CD4-positive, alpha-beta T cell treated with Interleukin-2 at 100 ng/mL for 4 hours (primary cell): ENCODE measurements at places on chromosomes 3 and 15.

- DNase-seq = peak; percentile 52
Observed at GRCh38 chr3:39126532-39127071, 19.1 kb downstream of the TTC21A start.

- DNase-seq = no peak
Observed at GRCh38 chr3:102741105-102741504, 306.3 kb downstream of the ZPLD1 start.

DNA sequence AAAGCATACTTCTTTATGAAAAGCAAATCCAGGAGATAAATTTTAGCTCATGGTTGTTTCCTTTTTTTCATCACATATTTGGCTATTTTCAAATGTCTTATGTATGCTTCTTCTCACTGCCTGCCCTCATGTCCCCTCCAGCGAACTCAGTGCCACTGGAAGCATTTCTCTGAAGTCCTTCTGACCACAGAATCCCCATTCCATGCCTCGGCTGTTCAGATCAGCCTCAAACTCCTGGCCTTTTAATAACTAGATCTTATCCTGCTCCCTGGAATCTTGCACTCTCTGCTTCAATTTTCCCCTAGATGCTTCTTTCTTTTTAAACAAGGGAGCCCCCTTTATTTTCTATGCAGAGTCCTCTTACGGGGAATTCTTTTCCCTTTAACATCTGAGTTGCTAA lies 10.1 kb downstream of the ETV5 start:
- no peak for DNase-seq

DNA sequence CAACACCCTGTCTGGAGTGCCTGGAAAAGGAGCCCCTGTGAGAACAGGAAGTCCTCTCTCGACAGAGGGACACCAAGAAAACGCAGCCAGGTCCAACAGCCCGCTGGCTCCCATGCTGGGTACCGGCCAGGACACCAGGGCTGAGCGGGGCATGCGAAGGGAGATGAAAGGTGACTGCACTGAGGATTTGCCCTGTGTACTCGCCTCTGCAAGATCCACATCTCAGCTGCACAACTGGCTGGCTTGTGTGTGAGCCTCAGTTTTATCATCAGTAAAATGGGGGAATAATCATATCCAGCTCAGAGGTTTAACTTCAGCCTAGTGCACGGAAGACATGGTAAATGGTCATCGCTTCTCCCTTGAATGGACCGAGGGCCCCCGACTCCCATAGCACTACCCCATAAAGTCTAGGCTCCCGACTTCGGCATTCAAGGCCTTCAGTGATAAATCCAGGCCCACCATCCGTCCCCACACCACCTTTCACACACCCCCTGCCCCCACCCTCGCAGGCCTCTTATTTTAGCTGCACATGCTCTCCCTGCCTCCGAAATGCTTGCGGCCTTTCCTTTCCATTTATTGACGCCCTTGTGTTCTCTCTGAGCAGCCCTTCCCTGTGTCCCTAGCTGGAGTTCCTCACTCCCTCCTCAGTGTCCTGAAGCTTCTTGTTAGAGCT lies 15.8 kb downstream of the ISG20 start:
- no peak for DNase-seq

DNA sequence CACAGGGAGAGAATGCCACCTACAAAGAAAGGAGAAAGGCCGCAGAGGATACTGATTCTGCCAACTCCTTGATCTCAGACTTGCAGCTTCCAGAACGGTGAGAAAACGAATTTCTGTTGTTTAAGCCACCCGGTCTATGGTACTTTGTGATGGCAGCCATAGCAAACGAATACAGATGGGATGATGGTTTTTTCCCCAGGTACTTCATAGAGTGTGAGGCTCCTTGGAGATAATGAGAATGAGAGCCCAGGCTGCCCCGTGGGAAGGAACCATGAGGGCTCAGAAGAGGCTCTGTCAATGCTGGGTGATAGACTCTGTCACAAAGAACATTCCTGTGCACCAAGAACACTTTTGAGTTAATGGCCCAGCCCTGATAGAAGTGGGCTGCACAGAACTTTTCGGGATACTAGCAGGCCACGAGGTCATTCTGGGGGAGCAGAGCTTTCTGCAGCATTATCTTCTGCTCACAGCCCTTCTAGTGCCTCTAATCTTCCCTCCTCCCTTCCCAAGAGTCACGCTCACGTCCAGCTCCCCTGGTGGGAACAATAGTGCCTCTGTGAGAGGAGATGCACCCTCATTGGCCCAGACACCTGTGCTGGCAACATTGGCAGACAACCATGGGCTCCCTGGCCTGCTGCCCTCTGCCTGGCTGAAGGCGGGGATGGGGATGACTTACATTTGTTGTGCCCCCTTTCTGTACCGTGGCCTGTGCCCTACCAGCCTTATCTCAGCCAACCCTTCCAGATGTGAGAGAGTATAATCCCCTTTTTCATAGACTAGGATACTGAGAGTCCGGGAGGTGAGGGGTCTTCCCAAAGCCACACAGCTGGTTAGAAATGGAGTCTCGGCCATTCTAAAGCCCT lies 5.2 kb upstream of the RLBP1 start:
- no peak for DNase-seq

DNA sequence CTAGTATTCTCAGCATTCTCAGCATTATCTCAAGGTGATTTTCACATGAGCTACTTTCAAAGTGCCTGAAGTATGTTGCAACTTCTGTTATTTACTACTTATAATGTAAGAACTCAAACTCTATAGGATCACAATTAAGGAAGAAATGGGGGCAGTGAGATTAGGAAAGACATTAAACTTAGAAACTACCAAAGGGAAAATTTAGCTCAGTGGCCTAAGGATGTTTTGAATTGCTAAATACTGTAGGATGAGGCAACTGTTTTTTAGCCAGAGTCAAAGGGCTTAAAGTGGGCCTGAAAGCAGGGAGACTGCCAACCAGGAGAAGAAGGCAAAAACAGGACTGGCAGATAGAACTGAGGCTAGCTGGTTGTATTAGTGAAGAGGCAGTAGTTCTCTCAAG lies 55.5 kb upstream of the MBNL1 start:
- no peak for DNase-seq

DNA sequence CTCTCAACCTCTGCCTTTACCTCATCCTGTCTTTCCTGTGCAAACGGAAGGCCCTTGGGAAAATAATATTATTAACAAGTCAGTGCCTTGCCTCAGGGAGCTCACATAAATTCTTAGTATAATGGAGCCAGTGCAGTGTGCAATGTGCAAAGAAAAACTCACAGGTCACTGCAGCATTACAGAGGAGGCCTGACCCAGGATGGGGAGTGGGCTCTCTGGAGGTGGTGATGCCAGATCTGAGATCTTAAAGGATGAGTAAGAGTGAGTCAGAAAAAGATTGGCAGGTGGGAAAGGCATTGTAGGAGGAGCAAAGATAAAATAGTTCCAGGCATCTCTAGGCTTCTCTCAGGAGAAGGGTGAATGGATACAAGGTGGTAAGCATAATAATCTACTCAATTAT lies 185.6 kb upstream of the ADAMTS9 start:
- no peak for DNase-seq
